ENCODE measurements at places on chromosomes 6 and 20.

DNA sequence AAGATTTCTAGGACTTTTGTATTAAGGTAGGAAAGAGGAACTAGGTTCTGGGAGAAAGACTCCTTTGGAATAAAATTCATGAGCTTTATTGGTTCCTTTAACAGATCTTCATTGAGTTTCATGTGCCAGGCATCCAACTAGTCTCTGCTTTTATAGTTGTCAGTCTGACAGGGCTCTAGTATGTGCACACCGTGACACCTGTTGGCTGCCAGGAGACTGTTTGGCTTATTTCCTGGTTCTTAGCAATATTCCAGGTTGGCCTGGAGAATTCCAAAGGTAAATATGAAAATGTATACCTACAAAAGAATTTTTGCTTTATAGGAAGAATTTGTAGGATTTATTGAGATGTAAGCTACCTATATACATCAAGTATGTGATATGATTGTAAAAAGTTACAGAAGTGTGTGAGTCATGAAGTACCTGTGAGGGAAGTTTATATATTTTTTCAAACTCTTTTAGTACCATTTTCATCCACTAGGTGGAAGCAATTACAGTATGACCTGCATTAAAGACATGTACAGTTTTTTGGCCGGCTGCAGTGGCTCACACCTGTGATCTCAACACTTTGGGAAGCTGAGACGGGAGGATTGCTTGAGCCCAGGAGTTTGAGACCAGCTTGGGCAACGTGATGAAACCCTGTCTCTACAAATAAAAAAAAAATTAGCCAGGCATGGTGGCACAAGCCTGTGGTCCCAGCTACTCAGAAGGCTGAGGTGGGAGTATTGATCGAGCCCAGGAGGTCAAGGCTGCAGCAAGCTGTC lies 35.2 kb downstream of the NDUFAF5 start:
- peak; percentile 31 for DNase-seq

- no peak for DNase-seq
Measured at GRCh38 chr6:74626288-74626687, 579.6 kb downstream of the COL12A1 start.

- no peak for DNase-seq
Measured at GRCh38 chr20:41364236-41364855, 2.3 kb downstream of the EMILIN3 start.

DNA sequence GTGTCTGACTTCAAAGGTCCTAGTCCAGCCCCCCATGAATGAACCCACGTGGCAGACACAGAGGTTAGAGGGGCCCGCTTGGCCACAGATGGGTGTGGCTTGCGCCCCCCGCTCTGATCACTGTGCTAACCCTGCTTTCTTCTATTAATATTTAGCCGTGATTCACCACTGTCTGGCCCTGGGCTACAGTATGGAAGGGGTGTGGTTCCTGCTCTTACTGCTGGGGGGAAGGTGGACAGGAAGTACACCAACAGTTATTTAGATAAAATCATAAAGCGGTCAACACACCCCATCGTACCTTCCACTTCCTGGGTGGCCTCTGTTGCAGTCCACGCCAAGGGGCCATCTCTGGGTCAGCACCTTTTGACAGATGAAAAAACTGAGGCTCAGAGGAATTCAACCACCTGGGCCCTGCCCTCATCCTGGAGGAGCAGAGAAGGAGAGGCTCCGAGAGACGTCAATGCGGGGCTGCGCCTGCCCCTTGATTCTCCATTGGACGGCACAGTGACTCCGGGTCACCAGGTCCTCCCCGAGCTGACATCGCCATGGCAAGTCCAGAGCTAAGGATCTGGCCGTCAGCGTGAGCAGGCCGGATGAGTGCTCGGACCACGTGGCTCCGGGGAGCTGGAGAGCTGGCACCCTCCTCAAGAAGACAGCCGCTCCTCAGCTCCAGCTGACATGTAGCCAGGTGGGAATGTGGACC lies 206.3 kb downstream of the PREX1 start:
- no peak for DNase-seq

GRCh38 chr20:3134151-3134550 lies 25.5 kb downstream of the FASTKD5 start:
- no peak for DNase-seq

Measured in muscle of arm (tissue), 14 donors.